ENCODE measurements at places on chromosomes 11 and 22.

GRCh38 chr11:70324376-70325115 lies 54.1 kb downstream of the PPFIA1 start:
- no peak for DNase-seq

- DNase-seq = no peak
Observed at GRCh38 chr11:2264366-2265053, 5.9 kb downstream of the ASCL2 start.

- no peak for DNase-seq
Observed at GRCh38 chr22:46446799-46447198, 90.6 kb downstream of the CELSR1 start.

GRCh38 chr11:78365381-78365792 lies 52.2 kb downstream of the GAB2 start:
- no peak for DNase-seq

- peak; percentile 24 for DNase-seq
Observed at GRCh38 chr11:65431451-65432099, 9.0 kb downstream of the NEAT1 start.

DNA sequence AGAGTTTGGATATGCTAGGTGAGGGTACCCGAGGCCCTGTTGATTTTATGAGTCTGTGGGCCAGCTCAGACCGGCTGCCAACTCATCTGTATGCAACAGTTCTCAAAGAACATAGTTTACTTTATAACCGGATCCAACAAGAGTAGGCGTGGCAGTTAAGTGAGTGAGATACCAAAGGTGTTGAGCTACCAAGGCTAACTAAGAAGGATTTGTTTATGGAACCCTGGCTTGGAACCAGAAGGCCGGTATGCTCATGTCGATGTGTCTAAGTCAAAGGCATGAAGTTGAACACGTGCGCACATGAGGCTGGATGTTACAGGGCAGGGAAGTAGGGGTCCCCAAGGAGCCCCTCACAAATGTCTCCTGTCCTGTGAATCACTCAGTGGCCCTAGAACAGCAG lies at the start of gene KCNJ1:
Gene KCNJ1 (minus strand): TSS at position 20 of the 400 bp plus-strand sequence. CDS start 27,053 bp downstream, outside the sequence.
- DNase-seq = peak; percentile 63

- DNase-seq = peak; percentile 92
Observed at GRCh38 chr11:77411717-77412441, 62.0 kb downstream of the PAK1 start.

- DNase-seq = peak; percentile 87
Observed at GRCh38 chr11:119615003-119615881, 113.8 kb downstream of the NECTIN1 start.

- no peak for DNase-seq
Observed at GRCh38 chr11:9680028-9680427, 16.2 kb downstream of the SWAP70 start.

DNA sequence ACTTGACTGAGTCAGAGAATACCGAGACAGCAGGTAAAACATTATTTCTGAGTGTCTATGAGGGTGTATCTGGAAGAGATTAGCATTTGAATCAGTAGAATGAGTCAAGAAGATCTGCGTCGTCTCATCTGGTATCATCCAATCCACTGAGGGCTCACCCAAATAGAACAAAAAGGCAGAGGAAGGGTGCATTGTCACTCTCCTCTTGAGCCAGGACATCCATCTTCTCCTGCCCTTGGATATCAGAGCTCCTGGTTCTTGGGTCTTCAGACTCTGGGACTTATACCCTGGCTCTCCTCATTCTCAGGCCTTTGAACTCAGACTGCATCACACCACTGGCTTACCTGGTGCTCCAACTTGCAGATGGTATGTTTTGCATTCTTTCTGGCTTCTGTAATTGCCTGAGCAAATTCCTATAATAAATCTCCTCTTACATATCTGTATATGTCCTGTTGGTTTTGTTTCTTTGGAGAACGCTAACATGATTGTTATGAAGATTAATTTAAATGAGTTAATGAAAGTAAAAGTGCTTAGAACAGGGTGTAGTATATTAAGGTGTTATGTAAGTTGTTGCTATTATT lies 49.3 kb downstream of the ME3 start:
- peak; percentile 91 for DNase-seq

DNA sequence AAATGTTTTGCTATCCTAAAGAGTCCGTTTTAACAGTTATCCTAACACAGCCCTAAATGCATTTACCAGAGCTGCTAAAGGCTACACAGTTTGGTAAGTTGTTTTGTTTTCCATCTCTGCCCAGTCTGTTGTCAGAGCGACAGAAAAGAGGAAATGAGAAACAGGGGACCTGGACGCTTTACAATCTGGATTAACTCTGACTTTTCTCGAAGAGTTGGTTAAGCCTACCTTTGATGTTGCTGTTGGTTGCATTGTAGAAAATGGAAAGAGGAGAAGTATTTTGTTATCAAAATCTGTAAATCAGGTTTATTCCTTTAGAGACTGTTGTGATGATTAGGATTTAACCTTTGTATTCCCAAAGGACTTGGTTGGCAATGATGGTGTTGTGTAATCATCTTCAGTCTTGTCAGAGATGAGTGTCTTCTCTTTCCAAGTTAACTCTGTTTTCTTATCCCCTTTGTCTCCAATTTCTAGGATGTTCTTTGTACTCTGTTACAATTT lies 481 bp downstream of the ANGPTL5 start:
- DNase-seq = peak; percentile 40

GRCh38 chr11:454801-455565 lies 4.9 kb downstream of the PTDSS2 start:
- DNase-seq = no peak

GRCh38 chr11:342328-342727 lies 21.7 kb upstream of the IFITM3 start:
- DNase-seq = no peak

GRCh38 chr22:44537015-44537414 lies 39.0 kb upstream of the RTL6 start:
- DNase-seq = no peak

DNA sequence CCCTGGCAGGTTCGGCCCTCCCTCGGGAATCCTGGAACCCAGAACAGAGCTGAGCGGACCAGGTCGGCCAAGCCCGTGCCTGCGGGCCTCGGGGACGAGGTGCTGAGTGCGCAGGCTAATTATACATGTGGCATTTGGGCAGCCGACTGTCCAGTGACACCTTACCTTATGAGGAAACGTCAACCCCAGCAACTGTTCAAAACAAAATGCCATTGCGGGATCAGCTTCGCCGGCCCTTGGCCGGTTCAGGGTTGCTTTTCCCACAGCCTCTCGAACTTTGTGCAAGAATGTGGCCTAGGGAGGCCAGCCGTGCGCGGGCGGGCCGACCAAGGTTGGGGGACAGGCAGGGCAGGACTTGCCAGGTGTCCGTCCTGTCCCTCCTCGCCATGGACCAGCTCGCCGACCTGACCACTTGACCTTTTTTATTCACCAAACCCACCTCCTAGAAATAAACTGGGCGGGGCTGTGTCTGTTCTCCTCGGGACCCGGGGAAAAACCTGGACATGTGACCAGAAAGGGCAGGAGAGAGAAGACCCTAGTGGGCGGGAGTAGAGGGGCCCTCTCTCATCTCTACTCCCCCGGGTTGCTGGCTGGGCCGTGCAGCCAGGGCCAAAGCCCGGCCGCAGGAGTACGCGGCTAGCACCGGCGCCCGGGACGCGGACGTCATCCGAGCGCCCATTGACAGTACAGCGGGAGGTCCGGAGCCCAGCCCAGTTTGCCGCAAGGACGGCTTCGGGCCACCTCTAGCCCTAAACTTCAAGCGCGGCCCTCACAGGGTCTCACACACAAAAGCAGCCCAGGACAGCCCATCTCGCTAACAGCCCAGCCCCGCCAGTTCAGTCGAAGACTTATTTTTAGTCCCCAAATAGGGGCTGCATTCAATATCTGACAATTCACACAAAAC lies 134.3 kb upstream of the C11orf58 start:
- DNase-seq = peak; percentile 33

DNA sequence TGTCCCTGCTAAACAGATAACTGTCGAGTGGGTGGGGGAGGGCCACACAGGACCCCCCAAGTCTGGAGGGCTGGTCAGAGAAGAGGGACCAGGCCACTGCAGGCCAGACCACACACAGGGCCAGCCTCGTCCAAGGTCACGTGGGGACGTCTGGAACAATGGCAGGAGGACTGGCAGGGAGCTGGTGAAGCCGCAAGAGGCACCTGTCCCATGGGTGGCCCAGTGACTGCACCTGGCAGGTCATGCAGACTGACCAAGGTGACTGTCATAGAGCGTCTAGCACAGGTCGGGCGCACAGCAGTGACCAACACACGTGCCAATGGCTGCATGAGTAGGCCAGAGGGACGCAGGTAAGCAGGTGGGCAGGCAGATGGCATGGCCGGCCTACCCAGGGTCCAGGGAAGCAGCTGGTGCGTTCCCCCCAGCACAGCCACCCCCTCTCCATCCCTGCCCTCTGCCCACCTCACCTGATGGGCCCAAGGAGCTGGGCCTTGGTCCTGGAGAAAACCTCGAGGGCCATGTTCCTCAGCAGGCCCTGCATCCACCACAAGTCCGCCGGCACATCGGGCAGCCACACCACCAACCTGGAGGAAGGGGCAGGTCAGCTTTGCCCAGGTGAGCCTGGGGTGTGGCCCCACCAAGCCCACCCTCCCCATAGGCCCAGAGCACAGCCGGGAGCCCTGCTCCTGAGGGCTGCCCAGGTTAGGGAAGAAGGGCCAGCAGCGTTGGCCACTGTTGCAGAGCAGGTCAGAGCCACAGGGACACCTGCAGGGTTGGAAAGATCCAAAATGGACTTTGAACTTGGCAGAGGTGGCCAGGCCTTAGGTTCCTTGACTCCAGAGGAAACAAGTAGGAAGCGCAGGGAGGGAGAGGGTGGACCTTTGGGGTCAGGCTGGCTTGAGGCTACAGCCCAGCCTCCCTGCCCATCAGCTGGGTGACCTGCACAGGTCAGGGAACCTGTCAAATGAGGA lies 10.4 kb downstream of the PNPLA5 start:
- no peak for DNase-seq

- no peak for DNase-seq
Observed at GRCh38 chr11:35937700-35938099, 6.2 kb upstream of the LDLRAD3 start.

- DNase-seq = no peak
Observed at GRCh38 chr11:108307751-108308150, 84.9 kb downstream of the ATM start.

DNA sequence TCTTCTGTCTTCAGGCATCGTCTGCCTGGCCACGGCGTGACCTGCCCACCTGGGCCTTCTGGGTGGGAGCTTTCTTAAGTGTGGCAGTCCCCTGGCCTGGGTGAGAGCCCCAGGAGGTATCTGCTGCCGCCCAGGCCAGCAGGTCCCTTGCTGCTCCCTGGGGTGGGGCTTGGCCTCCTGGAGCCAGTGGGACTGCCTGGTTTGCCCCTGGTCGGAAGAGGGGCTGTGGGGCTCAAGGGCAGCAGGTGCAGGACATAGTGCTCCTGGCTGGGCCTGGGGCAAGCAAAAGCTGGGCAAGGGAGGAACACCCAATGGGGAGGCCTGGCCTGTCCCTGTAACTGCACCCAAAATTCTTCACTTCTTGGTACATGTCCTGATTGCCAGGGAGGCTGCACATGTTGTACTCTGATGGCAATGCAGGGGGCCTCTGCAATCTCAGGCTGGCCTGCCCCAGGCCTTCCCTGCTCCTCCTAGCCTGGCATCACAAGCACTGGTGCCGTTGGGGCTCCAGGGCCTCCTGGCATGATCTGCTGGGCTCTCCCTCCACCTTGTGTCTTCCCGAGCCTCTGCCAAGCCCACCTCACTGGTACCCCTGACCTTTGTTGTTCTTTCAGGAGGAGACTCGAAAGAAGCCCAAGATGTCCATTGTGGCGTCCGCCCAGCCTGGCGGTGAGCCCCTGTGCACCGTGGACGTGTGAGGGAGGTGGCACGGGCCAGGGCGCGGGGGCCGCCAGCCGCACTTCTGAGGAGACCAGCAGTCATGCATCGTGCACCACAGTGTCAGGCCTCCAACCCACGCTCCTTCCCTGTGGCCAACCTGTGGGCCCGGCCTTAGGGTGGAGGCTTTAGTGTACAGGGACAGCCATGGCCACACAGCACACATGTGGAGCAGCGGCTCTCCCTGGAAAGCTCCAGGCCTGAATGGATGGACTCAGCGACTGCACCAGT lies 6.2 kb upstream of the RANBP1 start:
- no peak for DNase-seq

DNA sequence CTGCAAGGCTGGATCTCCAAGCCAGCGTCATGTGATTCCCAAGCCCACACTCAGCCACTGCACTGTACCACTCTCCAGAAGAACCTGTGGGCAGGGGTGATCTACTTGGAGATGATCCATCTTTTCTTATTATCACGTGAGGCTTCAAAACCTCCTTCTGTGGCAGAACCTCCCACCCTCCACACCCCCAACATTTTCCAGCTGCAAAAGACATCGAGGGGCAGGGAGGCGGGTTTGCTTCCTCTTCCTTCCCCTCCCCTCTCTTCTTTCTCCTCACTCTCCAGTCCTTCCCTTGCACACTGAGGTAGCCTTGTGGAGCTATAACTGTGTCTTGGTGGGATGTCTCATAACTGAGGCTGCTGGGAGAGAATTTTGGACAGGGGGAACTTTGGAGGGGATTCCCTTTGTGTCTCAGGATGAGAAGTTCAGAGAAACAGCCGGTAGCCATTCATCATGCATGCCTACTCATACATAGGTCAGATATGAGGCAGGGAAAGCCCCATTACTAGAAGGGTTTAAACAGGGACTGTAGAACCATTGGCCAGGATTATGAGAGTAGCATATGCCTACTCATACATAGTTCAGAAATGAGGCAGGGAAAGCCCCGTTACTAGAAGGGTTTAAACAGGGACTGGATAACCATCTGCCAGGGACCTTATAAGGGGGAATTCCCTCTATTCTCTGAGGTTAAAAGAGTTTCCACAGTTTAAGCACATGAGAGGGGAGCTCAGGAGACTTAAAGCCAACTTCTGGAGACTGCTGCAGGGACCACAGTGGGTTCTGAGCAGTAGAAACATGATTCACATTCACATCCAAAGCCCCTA lies 420.7 kb upstream of the CADM1 start:
- DNase-seq = no peak

DNA sequence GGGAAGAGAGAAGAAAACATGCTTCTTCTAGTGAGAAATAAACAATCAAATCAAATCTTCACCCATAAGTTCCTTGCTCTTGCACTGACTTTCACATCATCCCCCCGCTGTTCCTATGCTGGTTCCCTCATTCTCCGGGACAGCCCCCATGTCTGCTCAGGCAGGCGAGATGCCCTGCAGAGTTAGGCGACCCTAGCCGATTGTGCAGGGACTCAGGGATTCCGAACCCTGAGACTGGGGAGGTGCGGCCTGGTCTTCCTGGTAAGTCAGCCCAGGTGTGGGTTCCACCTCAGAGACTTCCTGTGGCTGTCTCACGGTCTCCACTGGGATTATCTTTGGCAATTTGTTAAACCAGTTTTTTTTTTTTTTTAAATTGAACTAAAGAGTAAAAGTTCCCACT lies 6.6 kb downstream of the TTC38 start:
- DNase-seq = no peak

DNA sequence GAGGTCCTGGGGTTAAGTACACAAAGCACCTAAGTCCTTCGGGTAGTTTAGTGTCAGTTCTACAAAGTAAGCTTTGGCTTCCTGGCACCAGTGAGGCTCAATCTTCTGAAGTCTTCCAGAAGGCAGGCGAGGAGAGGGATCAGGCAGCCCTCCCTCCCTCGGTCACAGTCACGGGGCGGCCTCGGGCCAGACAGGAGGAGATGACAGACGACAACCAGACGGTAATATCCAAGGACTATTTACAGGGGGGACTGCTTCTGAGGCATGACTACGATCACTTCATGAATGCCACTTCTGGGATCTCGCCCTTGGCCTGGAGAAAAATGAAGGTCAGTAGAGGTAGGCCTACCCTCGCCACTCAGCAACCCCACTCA lies 383 bp upstream of the TMEM223 start:
- DNase-seq = no peak

- peak; percentile 59 for DNase-seq
Observed at GRCh38 chr11:122981388-122982264, at the start of gene BSX. Gene BSX (minus strand): TSS chr11:122981834. CDS start chr11:122981671, 163 bp downstream.
